ENCODE measurements at places on chromosomes 5 and 9.

DNA sequence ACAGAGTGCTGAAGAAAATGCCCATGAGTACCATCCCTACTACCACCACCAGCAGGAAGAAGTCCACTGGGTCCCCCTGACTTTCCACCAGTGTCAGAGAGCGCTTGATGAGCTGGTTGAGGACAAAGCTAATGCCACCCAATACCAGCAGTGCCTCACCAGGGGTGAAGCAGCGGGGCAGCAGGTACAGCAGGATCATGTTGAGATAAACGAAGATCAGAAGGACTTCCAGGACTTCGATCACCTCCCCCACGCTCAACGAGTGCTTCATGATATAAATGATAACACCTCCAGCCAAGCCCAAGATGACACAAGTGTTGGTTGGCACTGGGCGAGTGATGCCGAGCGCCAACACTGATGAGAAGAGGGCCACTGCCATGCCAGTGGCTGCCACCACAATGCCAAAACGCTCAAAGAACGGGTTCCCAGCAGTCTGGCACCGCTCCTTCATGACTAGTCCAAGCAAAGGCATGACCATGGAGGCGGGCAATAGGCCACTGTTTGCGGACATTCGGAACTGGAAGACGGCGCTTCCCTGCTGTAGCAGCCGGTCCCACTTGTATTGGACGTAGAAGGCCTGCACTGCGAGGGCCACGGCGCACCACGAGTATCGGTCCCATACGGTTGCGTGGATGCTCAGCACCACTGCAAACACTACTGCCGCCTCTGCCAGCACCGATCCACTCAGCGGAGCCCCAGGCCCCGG is 679 bp downstream of the DOLK start:
- DNase-seq = no peak

GRCh38 chr5:132981288-132981687 is 17.9 kb upstream of the AFF4 start:
- DNase-seq = no peak

- no peak for DNase-seq
These were observed 9.3 kb downstream of the SLC25A48 start for GRCh38 chr5:135843571-135844337.

- DNase-seq = no peak
These were observed 424.0 kb upstream of the RGMB start for GRCh38 chr5:98349251-98349989.

- no peak for DNase-seq
These were observed 107.6 kb upstream of the TNC start for GRCh38 chr9:115225459-115226116.

- DNase-seq = no peak
These were observed 28.2 kb downstream of the LPCAT1 start for GRCh38 chr5:1495525-1495897.

DNA sequence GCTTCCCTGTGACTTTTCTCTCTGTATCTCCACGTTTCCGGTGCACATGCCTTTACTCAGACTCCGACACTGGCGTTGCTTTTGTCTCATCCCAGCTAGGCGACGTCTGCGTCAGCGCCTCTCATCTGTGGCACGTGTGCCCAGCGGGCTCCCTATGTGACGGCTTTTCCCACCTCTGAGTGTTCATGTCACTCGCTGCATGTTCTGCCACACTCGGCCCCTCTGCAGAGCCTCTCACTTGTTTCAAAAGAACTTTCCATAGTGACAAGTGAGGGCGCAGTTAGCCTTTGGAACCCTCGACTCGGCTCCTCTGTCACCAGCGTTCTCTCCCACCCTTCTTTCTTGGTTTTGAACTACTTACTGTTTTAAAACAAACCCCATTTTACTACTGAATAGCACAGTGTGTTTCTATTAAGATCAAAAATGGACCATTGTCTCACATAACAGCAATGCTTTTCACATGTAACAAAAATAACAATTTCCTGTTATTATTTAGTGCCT is 113.4 kb upstream of the CACNA1B start:
- DNase-seq = no peak

Measured in CD4-positive, alpha-beta T cell treated with Interferon alpha-2 for 1 hour (primary cell).